Stimulated activated naive CD8-positive, alpha-beta T cell treated with anti-CD3 and anti-CD28 coated beads, Interleukin-15, Interleukin-2, amounts not matched to agents 100 U/mL and 50 U/mL, for 24 hours (primary cell): ENCODE measurements at places on chromosomes 4 and X.

DNA sequence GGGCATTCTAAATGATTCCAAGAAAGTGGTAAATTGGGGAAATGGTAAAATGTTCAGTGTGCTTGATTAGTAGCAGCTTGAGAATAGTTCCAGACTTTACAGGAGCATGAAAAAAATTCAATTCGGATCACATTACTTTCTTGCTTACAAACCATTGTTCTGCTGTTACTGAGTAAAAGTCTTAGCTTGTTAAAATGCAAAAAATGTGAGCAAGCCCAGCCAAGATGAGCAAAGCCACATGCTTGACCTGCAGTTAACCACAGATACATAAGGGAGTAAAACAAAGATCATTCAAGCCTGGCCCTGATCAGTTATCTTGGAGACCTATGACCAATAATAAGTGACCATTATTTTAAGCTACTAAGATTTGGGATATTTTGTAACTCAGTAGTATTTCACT is 562.9 kb upstream of the MAGEB2 start:
- DNase-seq, result no peak

DNA sequence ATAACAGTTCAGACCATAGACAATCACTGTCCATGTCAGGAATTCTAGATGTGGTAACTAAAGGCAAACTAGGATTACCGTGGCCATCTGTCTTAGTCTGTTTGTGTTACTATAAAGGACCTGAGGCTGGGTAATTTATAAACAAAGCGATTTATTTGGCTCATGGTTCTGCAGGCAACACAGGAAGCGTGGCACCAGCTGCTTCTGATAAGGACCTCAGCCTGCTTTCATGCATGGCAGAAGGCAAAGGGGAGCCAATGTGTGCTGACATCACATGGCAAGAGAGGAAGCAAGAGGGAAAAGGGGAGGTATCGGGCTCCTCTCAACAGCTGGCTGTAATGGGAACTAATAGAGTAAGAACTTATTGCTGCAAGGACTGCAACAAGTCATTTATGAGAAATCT is 376.7 kb downstream of the GPM6A start:
- DNase-seq, result no peak

DNA sequence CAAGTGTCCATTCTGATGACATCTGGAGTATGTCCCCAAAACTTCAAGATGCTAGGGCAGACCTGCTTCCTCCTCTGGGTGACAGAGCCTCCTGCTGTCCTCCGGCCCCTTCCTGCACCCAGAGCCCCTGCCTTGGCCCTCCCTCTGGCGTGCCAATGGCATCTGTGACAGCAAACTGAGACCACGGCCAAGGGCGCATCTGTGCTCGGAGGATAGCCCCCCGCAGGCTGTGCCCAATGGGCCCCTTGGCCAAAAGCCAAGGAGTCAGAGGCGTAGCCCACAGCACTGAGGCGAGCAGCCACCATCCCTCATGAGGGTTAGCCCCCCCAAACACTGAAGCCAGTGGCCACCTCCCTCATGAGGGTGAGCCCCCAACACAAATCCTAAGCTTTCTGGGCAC is 7.9 kb downstream of the LRPAP1 start:
- no peak for DNase-seq

DNA sequence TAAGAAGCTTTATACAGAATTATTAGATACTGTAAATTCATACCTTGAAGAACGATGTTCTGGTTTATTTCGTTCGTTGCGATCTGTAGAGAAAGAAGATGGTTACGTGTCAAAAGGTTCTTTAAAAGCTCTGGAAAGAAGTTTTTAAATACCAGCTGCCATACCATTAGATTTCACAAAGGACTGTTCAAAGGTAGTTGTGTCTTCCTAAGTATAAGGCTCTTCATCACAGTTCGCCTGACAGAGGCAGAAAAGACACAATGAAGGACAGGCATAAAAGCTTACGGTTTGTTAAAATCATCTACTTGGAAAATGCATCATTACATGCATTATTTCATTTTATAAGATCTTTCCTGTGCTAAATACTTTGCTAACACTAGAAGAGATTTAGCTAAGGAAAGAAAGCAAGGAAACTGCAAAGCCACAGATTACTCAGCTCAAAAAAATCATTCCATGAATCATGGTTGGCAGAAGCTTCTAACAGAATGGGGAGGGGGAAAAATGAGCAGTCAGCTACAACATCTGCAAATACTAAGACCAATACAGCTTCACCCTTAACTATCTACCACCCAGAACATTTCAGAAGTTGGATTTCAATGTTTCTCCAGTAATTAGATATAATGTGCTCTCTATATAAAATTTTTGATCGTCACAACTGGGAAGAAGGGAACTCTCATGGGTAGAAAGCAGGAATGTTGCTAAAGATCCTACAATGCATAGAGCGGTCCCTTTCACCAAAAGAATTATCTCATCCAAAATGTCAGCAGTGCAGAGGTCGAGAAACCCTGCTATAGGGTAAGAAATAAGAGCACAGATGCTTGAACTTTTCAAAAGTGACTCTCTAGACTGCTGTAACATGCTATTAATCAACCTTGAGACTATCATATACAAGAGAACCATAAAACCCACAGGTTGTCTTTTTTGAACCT is 50.7 kb upstream of the PRSS48 start:
- DNase-seq, result no peak

- DNase-seq, result peak; percentile 34
Observed at GRCh38 chr4:5758741-5759140, 47.7 kb downstream of the EVC start.

- DNase-seq, result no peak
Observed at GRCh38 chr4:88791274-88791673, 93.6 kb upstream of the NAP1L5 start.

- no peak for DNase-seq
Observed at GRCh38 chr4:48194971-48195370, 60.9 kb upstream of the TXK start.

DNA sequence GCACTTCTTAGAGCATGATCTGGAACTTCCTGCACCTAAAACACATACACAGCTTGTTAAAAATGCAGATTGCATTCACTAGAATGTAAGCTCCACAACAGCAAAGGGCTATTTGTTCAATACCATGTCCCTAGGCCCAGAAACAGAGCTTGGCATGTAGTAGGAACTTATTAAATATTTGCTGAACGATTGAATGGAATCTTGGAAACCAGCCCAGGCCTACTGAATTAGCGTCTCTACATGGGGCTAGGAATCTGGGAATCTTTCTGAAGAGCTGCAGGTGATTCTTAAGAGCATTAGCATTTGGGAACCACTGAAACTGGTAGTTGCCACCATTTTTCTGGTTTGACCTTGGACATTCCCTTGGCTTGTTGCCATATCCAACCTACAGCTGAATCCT is 234.1 kb downstream of the STIM2 start:
- no peak for DNase-seq

GRCh38 chr4:140808256-140808655 is 52.1 kb upstream of the TBC1D9 start:
- no peak for DNase-seq

GRCh38 chrX:20517565-20517964 is 250.9 kb upstream of the RPS6KA3 start:
- no peak for DNase-seq

DNA sequence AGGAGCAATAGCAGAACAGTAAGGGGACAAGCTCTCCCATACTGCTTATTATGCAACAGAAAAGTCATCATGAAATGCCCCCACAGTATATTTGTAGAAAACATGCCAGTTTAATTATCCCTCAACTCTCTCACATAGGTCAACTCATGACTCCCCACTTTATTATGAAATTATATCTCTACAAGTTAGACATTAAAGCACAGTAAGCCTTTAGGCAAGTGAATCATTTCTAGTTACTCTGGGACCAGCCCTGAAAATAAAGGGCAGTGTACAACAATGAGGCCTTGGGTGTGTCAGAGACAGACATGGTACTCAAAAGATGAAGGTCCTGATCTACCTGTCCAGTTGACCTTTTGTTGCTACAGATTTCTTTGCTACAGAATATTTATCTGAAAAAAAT is 191.9 kb downstream of the FBXW7 start:
- no peak for DNase-seq

GRCh38 chrX:148024425-148025148 is 43.5 kb downstream of the FMR1NB start:
- no peak for DNase-seq

- no peak for DNase-seq
Observed at GRCh38 chrX:714131-714530, 83.5 kb downstream of the SHOX start.

DNA sequence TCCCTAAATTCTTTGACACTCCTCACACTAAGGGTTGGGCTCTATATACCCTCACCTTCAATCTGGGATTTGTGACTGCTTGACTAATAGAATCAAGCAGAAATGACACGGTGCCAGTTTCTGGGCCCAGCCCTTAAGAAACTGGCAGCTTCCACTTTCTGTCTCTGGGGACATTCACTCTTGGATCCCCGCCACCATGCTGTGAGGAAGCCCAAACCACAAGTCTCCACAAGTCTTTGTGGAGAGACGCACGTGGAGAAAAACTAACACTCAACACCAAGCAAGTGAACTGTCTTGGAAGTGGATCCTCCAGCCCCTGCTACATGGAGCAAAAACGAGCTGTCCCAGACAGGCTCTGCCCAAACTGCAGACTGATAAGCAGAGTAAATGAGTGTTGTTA is 1.1 kb upstream of the EDNRA start:
- DNase-seq, result no peak

- DNase-seq, result no peak
Observed at GRCh38 chr4:8847764-8848163, 23.9 kb downstream of the HMX1 start.

GRCh38 chr4:149951152-149951900 is 126.9 kb upstream of the DCLK2 start:
- DNase-seq, result no peak

GRCh38 chrX:74814681-74815080 is 110.6 kb downstream of the NEXMIF start:
- no peak for DNase-seq

DNA sequence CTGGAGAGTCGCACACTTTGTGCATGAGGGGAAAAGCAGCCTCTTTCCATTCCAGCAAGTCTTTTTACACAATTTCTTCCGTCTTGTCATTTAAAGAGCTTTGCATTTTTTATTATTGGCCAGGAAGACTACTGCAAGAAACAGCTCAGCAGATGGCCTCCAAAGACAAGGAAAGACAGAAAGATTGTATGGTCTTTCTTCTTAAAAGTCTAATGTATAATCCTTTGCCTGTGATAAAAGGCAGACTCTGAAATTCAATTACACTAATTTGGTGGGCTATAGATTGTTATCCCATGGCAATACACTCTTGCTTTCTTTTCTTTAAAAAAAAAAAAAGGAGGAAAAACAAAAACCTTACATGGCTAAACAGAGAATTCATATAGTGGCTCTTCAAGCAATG is 5.9 kb downstream of the CAPN6 start:
- DNase-seq, result no peak

- no peak for DNase-seq
Observed at GRCh38 chr4:47621181-47621580, 136.1 kb downstream of the ATP10D start.

DNA sequence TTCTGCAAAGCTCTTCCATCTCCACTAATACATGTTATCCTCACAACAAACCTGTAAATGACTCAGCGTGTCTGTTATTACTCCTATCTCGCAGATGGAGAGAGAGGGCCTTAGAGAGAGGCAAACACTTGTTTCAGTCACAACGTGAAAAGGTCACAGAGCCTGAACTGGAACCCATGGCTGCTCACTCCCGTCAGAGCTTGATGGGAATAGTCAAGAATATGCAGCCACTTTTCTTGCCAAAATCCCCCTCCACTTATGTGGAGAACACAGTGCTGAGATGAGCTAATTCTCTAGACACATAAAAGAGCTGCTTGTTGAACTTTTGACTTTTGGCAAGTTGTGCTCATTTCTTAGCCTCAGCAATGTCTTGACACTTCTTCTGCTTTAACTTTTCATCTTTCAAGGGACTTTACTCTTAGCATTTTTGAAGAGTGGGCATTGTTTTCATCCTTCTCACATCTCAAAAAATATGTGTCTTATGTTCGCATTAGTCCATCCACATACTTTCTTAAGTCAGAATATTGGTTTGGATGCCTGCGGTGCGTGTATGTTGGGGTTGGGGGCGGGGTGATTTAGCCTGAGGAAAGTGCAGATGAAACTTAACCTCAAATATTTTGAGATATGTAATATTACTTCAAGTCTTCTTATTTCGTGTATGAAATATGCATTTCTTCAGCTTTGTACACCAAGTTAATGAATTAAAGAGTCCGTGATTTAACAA is 69.2 kb downstream of the SYNPO2 start:
- DNase-seq, result no peak

- no peak for DNase-seq
Observed at GRCh38 chrX:49956313-49956712, 33.9 kb downstream of the CLCN5 start.

DNA sequence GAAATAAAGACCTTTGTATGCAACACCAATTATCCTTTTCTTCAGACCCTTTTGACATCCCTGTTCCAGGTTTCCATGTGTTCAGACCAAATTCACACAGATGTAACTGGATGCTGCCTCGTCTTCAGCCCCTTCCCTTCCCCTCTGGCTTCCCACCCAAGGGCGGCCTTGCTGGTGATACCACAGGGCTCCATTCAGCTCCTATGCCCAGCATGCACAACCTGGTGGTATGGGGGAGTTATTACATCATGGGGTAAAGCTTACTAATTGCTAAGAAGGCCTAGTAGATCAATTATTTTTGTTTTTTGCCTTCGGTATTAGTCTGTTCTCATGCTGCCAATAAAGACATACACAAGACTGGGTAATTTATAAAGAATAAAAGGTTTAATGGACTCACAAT is 317.0 kb upstream of the CXXC4 start:
- DNase-seq, result no peak

- no peak for DNase-seq
Observed at GRCh38 chrX:50206753-50207152, 2.2 kb downstream of the CCNB3 start.

DNA sequence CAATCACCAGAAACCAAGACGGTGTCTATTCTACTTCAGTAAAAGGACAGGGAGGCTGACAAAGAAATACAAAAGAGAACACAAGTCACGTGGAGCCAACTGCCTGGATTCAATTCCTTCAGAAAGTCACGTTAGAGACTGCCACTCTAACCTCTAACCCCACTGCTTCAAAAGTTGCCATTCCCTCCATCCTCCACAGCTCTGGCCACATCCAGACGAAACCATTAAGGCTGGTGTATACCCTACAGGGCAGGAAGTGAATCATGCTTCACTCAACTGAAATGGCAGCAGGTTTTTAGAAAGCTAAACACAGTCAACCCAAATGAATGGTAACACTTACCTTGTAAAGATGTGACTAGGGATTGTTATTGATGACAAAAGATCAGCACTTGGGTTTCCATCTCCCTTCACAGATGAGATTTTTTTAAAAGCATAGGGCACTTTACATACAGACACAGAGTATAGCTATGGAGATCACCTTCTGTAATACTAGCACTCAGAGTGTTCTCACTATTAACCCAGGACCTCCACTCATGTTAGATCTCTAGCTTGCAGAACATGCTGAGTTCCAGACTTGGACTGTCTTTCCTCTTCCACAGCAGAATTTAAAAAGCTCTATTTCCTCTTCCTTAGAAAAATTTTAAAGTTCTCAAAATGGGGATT is 37.4 kb downstream of the MAML3 start:
- peak; percentile 38 for DNase-seq
